ENCODE measurements at places on chromosomes 5 and 9.

- no peak for DNase-seq
Measured at GRCh38 chr5:74877624-74878304, 11.6 kb upstream of the FAM169A start.

DNA sequence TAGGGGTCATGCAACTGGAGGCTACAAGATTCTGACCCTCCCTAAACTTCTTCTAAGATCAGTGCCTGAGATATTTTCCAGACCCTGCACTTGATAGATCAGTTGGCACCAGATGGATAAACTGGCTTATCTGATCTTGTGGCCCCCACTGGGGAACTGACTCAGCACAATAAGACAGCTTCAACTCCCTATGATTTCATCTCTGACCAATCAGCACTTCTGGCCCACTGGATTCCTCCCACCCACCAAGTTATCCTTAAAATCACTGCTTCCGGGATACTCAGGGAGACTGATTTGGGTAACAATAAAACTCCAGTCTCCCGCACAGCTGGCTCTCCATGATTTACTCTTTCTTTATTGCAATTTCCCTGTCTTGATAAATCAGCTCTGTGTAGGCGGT is 2180.4 kb upstream of the WWC1 start:
- DNase-seq = no peak

DNA sequence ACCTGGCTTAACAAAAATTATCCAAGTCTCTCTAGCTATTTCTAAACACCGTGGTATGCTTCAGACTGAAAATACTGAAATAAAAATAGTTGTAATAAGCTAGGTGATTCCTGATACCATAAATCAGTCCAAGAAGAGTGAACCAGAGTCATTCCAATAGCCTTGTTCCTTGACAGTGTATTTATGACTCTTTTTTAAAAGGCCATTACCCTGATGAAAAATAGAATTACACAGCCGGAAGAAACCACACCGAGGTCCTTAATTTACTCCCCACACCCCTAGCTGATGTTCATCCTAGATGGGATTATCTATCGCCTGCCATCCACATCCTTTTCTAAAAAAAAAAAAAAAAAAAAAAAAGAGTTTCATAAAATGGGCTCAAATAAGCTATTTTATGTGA is 457.6 kb upstream of the GRAMD2B start:
- no peak for DNase-seq

DNA sequence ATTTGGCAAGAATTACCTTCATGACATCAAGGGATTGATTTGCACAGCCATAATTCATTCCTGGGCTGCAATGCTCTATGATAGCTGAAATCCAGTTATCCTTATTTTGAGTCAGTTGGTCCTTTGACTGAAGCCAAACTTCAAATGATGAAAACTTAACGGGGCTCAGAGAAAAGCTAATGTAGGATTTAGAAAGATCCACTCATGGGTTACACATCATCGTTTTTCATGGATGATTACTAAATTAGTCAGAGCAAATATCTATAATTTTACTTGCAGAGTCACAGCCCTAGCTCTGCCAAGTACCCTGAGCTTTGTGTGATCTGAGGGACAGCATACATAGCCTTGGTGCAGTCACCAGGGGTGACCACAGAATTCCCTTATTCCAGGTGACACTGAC is 27.3 kb upstream of the MUSK start:
- no peak for DNase-seq

DNA sequence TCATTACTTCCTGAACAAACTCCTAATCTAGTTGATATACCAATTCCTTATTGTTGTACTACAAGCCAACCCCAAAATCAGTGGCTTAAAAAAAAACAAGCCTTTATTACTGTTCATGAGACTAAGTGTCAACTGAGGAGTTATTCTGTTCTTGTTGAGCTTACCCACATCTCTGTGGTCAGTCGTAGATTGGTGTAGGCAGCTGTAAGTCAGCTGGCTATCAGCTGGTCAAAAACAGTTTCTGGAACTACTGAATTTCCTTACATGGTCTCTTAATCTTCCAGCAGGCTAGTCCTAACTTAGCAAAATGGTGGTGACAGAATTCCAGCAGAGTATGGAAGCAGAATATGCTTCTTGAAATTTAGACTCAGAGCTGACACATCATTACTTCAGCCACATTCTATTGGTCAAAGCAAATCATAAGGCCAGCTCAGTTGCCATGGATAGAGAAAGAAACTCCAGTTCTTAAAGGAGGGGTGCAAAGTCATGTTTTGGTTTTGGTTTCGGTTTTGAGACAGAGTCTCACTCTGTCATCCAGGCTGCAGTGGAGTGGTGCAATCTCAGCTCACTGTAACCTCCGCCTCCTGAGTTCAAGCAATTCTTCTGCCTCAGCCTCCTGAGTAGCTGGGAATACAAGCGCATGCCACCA is 386.1 kb upstream of the MPDZ start:
- no peak for DNase-seq
